Activated CD8-positive, alpha-beta memory T cell treated with anti-CD3 and anti-CD28 coated beads for 1 hour (primary cell): ENCODE measurements at places on chromosomes 13 and 19.

DNA sequence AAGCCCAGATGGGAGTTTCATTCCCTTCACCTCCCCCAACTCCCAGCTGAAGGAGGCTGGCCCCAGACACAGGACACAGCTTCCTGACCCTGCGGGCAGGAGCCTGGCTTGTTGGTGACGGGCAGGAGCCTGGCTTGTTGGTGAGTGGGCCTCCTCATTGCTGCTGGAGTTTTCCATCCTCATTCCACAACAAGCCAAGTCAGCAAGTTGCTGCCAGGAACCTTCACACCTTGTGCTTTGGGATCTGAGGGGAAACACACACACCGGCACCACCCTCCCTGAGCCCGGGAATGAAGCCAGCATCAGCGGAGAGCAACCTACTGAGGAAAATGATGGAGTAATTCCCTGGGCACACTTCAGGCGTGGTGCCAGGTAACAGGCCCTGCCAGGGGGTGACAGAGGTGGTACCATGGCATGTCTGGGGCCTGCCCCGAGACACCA is 74.9 kb downstream of the ALOX5AP start:
- DNase-seq: no peak

GRCh38 chr19:35320065-35320713 is 8.8 kb upstream of the CD22 start:
- no peak for DNase-seq

GRCh38 chr13:19605161-19605955 is 28.1 kb upstream of the MPHOSPH8 start:
- DNase-seq: no peak

GRCh38 chr13:104833221-104833620 is 1702.2 kb downstream of the EFNB2 start:
- no peak for DNase-seq

DNA sequence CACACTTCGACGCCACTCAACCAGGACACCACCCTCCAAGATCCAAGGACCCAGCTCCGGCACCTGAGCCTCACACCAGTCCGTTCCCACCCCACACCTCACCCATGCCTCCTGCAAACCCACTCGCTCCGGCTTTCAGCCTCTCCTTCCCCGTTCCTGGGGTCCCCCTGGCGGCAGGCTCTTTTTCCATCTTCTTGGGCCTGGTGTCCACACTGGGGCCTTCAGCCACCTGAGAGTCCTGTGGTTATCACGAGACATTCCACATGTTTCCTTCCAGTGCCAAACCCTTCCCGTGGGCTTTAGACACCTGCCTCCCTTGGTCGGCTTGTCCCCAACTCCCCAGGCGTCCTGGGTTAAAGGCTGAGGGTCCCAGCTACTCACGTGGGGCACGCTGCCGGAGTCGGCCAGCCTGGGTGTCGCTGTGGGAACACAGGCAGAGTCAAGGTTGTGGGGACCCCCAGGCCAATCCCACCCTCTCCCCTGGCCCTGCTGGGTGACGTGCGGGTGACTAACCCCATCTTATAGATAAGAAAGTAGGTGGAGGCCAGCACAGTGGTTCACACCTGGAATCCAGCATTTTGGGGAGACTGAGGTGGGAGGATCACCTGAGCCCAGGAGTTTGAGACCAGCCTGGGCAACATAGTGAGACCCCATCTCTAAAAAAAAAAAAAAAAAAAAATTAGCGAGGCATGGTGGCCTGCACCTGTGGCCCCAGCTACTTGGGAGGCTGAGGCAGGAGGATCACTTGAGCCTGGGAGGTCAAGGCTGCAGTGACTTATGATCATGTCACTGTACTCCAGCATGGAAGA is 1.9 kb downstream of the JSRP1 start:
- no peak for DNase-seq
